ENCODE measurements at places on chromosomes 7 and 10.

GRCh38 chr10:132677473-132678227 is 108.3 kb downstream of the NKX6-2 start:
- no peak for DNase-seq

DNA sequence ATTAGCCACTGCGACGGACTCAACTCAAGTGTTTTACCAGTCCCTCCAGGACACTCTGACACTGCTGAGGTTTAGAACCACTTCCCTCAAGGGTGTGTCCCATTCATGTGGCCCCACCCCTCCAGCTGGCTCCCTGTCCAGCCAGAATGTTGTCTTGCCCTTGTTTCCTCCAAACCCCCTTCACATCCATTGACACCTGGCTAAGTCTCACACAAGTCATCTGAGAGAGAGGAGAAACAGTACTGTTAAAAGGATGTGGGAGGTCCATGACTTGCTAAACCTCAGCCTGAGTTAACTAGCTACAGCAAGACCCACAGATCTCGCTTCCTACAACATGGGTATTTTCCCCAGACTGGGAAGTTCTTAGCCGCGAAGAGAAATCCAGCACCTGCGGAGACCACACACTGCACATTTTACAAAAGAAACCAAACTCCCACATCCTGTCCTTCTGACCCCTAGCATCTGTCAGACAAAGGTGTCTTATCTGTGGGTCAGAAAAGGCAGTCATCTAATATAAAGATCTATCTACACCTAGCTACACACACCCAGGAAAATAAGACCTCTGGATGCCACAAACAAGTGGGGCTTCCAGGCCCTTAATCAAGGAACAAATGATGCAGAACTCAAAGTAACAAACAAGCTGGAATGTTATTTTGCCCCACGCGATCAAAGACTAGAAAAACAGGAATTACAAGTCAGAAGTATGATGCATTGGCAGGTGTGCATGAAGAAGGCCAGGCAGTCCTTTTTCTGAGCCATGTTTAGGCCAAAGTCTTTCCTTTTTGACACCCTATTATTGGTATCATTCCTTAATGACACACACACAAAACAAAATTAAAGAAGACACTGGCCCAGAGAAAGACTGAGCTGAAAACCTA is 13.9 kb downstream of the OSBPL3 start:
- no peak for DNase-seq

DNA sequence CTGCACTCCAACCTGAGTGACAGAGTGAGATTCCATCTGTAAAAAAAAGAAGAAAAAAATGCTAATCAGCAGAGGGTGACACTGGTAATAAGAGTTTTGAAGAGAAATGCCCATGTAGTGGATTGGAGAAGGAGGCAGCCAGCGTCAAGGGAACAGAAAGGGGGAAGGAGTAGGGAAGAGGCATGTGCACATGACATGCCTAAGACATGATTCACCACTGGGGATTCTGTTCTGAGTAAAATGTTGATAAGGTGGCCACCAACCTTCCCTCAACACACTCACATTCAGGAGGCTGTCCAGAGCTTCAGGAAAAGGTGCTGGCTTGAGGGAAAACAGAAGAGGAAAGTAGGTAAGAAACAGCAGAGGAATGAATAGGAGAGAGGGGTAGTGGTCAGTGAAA is 39.9 kb downstream of the AKR1D1 start:
- DNase-seq, result no peak

DNA sequence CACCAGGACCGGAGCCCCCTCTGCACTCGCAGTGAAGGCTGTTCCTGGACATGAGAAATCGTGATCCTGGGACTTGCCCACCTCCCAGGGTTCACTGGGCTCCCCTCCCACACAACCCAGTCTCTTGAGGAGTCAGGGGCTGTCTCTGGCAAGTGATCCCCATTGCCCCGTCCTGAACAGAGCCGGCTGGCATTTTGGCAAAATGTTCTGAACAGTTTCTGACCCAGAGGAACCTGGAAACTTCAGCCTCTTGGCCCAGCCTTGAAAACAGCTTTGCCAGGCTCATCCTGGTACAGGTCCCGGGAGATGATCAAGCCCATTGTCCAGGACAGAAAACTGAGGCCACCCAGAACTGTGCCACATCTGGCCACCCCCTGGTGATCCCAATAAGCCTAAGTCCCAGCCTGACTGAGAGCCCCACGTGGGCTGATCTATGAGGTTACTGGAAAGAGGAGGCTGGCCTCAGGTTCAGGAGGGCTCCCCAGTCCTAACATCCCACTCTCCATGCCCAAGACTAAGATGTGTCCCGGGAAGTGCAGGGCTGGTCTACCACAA is 115.7 kb downstream of the OAT start:
- DNase-seq, result no peak
